Left lung (tissue), 14 donors: ENCODE measurements at places on chromosomes 4 and X. TPM values are rescaled to one million over a fixed set of nuclear protein-coding genes. Genes with fewer than 3 reads are reported as not detected.

Gene XK
- polyA plus RNA-seq = 2.9 TPM

DNA sequence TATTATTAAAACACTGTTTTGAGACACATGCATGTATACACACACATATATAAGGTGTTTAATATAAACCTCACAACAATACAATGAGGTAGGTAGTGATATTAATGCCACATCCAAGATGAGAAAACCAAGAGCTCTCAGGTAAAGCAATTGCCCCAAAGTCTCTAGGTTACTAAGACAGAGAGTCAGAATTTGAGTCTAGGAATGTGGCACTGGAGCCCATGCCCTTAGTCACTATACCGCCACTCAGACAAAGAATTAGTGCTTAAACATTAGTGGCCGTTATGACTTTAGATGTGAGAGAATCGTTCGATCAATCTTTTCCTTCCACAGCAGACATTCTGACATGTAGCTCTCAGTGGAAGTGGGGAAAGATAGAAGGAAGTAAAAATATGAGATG, 108.2 kb upstream of the ACSL4 start:
- DNase-seq = no peak

- no peak for DNase-seq
Observed at GRCh38 chrX:41781500-41781899, 57.5 kb downstream of the GPR82 start.

- DNase-seq = no peak
Observed at GRCh38 chr4:76723373-76723772, 174.6 kb downstream of the SOWAHB start.

Gene ARHGEF6
- polyA plus RNA-seq = 21.3 TPM

DNA sequence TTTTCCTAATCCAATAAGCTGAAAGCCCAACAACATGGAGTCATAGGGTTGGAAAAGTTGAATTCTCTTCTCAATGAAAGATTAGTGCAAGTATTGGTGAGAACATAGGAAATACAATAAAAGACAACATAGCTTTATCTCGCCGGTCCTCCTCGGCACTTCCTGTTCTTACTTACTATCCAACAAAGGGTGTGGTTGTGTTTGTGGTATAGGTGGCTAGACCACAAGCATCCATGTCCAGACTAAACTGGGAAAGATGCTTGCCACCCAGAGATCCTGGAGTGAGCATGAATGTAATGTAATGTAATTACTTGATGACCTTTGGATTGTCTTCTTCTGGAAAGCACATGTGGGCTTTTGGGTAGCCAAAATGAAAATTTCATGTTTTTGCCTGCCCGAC, 223.8 kb downstream of the CPE start:
- no peak for DNase-seq
